PC-9 (cell line): ENCODE measurements at places on chromosomes 16 and 17.

- no peak for DNase-seq
These were observed 346.6 kb upstream of the CCL2 start for GRCh38 chr17:33908363-33909064.

DNA sequence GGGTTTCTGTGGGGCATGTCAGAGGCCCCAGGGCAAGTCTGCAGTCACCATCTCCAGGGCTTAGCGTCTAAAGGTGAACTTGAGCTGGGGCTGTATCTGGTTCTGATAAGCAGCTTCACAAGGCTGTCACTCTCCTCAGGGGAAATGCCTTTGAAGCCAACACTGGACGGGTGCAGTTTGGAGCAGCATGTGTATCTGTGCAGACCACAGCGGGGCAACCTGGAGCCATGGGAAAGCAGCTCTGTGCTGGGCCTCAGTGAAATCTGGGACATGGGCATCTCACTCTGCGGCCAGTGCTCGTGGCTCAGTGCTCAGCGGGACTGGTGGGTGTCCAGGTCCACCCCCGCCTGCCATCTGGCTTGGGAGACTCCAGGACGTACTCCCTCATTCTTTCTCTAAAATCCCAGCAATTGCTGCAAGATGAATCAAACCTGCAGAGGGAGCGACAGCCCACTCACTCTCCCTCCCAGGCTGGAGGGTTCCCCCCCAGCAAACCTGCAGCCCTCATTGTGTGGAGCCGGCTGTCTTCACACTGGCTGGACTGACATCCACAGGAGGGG lies 63.5 kb downstream of the PRMT7 start:
- DNase-seq = no peak

DNA sequence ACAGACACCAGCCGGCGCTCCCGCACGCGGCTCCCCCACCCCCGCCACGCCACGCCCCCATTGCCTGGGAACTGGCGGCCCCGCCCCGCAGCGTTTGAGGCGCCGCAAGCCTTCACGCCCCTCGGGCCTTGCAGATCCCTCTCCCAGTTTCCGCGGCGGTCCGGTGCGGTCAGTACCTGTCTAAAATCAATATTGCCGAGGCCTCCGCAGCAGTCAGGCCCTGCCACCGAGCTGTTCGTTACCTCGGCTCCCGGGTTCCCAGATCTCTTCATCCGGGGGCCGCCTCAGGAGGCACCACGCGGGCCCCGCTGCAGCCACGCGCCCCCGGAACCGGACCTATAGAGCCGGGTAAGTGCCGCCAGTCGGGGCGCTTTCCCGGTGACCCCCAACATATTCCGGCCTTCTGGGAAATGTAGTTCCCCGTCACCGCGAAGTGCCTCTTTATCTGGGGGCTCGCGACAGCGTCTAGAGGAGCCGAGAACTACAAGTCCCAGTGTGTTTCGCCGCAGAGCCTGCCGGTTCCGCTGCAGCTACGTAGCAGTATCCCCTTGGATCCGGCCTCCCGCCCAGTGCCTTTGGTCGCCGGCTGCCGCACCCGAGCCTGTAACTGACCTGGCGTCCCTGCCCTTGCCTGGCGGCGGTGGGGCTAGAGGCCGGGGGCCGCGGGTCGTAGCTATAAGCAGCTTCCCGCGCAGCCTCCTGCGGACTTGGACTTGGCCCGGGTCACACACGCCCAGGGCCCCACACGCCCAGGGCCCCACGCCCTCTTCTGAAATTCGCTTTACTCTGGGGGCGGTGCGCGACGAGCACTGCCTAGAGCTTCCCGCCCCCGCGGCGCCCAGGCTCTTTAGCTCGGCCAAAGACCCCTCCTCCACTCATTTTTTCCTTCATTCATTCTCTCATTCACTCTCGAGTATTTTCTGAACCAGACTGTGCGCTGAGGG lies at the start of gene PEMT:
Gene PEMT, minus strand, starts transcription at position 354 of the 944 bp plus-strand sequence. Its CDS starts 82 bp downstream, at position 272.
- peak; percentile 95 for DNase-seq

- DNase-seq = no peak
These were observed 692 bp downstream of the PRR15L start for GRCh38 chr17:47956791-47957590.
